ENCODE measurements at places on chromosomes 3 and 15.

- DNase-seq = no peak
Observed at GRCh38 chr15:64191971-64192830, 29.4 kb upstream of the PPIB start.

DNA sequence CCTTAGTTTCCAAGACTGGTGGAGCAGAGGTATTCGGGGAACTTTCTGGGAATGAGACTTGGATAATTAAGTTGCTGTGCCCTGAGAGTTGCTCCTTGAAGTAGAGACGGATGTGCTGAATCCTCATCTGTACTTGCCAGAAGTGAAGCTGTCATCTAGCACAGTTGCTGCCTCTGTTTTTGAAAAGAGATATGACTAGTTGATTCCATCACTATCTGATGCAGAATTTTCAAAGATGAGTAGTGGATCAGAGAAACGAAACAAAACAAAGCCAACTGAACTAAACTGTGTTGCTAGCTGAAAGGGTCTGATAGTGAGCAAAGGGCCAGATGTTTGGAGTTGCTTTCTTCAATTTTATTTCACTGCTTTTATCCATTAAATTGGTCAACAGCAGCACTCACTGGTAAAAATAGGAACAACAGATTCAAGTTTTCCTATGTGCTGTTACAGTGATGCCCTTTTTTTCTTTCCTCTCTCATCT is 52.7 kb downstream of the MITF start:
- no peak for DNase-seq

GRCh38 chr3:51269466-51269865 is 115.6 kb upstream of the MANF start:
- DNase-seq = no peak

DNA sequence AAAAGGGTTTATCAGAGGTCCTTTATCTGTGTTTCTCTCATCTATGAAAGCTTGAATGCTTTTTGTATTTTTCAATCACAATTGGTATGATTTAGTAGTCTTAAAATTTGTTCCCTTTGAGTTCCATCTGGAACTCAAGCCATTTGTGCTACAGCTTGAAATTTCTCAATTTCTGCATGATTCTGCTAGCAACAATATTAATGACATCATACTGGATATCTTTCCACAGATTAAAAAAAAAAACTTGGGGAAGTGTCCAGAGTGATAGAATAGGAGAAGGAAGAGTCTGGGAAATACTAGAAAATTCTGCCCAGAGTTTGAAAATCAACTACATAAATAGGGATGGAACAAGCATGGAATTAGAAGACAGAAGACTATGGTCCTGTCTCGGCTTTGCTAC is 9.3 kb upstream of the FBN1 start:
- no peak for DNase-seq

DNA sequence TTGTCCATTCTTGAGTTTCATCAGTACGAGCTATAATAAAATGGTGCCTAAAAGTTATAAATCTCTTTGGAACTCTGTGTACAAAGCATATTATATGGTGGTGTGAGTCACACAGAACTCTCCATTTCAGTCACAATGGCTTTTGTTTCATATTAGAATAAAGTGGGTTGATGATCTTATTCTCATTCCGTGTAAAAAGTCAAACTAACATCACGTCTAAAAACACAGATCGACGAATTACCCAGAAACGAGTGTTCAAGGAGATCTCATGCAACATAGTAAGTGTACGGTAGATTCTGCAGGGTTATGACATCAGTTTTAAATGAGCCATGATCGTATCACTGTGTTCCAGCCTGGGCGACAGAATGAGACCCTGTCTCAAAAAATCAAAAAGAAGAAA is 122.4 kb downstream of the FOXP1 start:
- DNase-seq = no peak

DNA sequence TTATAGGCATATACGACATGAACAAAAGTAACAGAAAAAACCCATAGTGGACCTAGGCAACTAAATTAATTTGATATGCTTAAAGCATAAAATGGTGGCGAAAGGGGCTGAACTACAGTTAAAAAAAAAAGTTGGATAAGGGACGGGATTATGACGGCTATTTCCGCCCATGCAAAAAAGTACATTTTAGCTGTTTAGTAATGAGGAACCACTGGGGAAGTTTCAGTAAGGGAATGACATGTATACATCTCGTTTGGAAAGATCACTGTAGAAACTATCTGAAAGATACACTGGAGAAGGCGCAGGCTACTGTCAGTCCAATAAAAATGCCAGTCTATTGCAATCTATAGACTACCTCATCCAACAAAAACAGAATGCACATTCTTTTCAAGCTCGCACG is 65.6 kb downstream of the ZNF148 start:
- no peak for DNase-seq

DNA sequence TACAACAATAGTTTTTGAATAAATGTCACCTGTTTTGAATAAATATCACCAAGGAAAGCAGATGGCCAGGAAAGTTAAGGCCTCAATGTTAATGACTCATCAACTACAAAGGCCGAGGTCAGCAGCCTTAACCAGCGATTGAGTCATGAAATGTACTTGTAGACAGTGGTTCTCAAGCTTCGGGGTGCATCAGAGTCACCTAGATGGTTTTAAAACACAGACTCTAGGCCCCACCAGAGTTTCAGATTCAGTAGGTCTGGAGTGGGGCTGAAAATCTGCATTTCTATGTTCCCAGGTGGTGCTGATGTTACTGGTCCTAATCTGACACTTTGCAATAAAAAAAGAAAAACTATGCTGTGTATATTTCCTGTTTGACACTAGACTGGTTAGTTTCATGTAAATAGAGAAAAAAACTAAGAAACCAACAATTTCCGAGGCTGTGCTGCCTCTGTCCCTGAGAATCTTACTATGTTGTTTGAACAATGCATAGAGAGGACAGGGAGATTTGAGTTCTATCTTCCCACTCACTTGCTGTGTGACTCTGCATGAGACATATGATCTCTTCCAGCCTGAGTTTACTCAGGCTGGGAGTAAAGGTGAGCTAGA is 9.8 kb downstream of the RAB27A start:
- peak; percentile 46 for DNase-seq

DNA sequence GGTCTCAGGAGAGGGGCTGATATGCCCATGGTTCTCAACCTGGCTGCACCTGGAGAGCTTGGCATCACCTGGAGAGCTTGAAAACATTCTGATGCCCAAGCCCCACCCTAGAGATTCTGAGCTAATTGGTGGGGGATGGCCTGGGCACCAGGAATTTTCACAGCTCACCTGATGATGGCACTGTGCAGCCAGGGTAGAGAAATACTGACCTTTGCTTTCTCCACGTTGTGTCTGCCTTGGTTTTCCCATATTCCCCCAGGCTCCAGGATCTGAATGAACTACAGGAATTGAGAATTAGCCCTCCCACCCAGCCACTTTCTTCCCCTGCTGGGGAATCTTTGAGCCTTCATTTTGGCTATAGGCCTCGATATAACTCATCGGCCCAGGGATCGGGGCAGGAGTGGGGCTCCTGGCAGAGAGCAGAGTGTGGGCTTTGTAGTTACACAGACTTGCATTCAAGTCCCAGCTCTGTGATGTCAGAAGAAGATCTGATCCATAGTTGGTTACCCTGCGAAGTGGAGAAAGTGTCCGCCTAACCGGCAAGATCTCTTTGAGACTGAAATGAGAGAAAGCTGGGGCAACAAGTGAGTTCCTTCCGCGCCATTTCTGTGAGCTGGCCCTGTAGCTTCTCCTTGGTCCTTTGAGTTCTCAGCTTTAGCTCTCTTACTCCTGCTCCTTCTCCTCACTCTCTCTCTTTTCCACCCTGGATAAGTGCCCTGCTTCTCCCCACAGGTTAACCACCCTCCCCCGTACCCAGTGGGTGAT is 33.1 kb upstream of the UBE2Q2 start:
- DNase-seq = no peak

DNA sequence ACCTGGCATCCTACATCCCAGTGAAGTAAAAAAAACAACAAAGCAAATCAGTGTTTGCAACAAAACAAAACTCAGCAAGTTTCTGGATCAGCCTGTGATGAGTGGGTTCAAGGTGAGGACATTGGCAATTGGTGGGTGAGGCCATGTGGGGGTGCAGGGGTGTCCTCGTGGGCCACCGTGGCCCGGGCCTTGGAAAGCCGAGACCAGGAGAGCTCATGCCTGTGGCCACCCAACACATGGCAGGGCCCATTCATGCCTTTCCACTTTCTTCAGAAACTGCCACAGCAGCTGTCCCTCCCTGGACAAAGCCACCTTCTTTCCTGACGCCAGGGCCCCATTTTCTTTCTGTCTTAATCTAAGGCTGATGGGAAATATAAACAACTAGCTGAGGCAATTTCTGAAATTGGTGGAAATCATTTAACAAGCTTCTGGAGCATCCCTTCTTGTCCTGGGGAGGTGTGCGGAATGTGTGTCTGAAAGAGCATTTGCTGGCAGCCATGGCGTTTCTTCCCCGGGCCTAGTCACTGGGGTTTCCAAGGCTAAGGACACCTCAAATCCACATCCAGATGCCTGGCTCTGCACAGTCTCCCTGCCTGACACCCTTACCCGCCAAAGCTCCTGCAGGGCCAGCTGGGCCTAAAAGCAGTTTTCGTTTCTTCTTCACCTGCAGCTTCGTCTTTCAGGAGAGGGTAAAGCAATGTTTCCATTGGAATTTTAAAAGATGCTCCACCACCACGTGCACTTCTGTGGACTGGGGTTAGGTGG is 34.1 kb upstream of the SFMBT1 start:
- DNase-seq = no peak

GRCh38 chr15:66956672-66957430 is 108.6 kb upstream of the SMAD3 start:
- DNase-seq = no peak

- no peak for DNase-seq
Observed at GRCh38 chr15:69830876-69831275, 266.8 kb downstream of the TLE3 start.

GRCh38 chr3:58041182-58041825 is 33.1 kb downstream of the FLNB start:
- no peak for DNase-seq

DNA sequence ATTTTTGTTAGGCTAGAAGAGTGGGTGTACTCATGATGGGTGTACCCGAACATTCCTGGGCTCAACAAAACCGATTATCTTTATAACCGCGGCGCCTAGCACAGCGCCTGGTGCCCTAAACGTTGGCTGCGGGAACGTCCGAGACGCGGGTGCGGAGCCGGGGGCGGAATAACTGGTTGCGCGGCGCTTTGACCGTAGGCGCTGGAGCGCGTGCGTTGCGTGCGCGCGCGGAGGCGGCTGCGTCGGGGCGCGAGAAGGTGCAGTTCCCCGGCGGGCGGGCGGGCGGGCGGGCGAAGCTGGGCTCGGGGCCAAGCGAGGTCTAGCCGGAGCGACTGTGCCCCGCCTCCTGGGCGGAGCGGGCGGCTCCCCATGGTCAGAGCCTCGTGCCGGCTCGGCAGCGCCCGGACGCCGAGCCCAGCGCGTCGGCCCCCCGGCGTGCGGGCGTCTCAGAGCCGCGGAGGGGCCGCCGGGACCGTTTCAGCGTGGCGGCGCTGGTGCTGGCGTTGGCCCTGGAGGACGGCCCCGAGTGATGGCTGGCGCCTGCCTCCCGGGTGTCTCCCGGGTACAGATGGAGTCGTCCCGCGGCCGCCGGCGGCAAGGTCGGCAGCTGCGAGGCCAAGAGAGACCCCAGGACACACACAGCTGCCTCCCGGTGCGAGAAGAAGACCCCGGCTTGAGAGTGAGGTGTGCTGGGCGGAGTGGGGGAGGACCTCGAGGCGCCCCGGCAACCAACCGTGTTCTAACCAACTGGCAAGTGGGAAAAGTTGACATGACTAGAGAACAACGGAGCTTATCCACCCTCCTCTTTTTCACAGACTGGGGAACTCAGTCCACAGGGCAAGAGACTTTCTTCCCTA is at the start of gene PLAAT1:
Gene PLAAT1 (plus strand): TSS at position 373 of the 857 bp plus-strand sequence. CDS start 14,429 bp downstream, outside the sequence.
- peak; percentile 38 for DNase-seq

GRCh38 chr3:184795522-184796190 is 16.3 kb upstream of the VPS8 start:
- DNase-seq = no peak

DNA sequence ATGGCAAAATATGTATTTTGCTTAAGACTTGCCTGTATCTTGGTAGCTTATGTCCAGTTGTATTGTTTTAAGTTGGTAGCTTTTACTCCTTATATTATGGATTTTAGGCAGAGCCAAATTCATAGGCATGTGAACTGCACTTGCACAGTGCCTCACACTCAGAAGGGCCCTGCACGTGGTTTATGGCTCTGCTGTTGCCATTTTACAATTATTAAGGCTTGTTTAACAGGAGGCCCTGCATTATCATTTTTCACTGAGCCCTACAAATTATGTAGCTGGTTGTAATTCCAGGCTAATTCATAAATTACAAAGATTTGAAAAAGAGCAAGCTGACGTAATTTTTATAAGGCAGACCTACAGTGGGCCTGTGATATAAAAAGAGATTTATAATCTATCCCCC is 537.6 kb upstream of the UBE2E2 start:
- no peak for DNase-seq

DNA sequence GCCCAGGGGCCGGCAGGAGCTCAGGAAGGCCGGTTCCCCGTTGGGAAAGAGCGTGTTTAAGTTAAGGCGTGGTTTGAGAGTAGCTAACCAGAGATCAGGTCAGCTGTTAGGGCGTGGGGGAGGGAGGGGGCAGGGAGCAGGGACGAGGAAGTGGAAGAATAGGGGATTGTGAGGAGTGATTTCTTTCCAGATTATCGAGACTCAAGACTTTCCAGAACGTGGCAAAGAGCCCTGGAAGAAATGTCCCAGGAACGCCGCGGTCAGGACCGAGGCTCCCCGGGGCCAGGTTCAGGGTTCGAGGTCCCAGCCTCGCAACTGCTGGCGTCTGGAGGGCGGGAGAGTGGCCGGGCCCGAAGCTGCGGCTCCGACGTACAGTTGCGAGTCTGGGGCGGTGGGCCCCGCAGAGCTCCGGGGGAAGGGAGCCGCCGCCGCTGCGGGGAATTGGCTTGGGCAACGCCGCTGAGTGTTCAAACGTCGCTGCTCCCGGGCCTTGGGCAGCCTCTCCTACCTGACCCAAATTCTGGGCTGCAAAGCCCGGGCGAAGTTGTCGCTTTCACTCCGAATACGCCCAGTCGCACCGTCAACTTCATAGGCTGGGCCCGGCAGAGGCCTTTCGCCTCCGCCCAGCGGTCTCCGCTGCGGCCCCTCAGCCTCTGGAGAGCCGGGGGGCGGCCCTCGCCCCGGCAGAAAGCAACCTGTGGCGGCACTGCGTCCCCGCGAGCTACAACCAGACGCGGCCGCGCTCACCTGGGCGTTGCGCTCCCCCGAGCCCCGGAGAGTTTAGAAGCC is 9.5 kb downstream of the ISL2 start:
- DNase-seq = no peak
